Stimulated activated CD4-positive, alpha-beta T cell treated with anti-CD3 and anti-CD28 coated beads, Interleukin-15, amount 100 ng/mL, for 48 hours (primary cell): ENCODE measurements at places on chromosomes 2 and 18.
A peak's percentile ranks its signal among the peaks of the same experiment; 100 is the strongest.

DNA sequence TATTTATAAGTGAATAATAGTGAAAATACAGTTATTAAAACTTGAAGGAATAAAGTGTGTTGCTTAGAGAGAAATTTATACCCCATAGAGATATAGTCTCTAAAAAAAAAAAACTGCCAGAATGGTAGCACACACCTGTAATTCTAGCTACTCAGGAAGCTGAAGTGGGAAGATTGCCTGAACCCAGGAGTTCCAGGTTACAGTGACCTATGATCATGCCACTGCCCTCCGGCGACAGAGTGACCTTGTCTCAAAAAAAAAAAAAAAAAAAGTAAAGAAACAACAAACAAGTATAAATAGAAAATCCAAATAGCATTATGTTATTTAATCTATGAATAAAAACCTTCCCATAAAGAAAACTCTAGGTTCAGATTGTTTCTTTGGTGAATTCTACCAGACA is 7.4 kb upstream of the AGPS start:
- DNase-seq = no peak

DNA sequence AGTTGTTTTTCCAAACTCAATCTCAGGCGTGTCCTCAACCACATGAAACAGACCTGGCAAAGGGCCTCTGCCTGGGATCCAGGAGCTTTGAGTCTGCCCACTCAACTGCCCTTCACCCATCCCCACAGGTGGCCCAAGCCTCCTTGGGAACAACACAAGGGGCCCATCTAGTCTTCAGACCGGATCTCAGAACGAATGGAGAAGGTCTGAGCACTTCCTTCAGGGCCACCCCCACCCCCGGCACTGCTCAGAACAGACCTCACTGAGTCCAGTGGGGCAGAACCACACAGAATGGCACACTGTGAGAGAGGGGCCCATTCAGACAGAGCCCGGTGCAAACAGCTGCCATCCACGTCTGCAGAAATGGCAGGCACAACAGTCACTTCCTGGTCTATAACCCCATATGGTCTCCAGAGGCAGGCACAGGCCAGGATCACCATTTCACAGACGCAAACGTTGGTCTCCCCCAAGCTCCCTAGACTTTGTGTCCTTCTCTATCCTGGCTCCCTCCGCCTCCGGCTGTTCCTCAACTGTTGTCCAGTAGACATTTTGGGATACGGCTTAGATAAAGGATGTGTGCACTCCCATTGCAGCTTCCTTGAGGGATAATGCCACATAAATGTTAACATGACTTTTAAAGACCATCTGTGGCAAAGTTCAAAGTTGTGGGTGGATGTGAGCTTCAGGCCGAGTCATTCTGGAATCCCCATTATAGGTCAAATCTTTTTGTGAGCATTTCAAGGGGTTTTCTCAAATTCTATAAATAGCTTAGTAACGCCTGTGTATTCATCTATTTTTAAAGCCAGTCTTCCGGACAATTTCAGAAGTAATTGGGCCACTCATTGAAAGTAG is 149.7 kb downstream of the SMAD7 start:
- no peak for DNase-seq

DNA sequence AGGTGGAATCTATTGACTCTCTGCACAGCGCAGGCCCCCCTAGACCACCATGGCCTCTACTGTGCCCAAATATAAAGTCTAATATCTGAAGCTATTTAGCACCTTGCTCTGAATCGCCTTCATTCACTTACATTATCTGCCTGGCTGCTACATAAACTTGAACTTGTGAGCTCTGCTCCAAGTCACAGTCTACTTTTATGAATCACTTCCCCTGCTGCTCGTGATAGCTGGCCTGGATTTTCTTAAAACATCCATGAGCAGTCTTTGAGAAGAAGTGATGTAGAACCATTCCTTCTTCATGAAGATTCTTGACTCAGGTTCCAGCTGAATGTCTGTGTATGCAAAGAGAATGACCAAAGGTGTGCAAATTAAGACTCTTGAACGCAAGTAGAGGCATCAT is 359.5 kb downstream of the RND3 start:
- DNase-seq = no peak

DNA sequence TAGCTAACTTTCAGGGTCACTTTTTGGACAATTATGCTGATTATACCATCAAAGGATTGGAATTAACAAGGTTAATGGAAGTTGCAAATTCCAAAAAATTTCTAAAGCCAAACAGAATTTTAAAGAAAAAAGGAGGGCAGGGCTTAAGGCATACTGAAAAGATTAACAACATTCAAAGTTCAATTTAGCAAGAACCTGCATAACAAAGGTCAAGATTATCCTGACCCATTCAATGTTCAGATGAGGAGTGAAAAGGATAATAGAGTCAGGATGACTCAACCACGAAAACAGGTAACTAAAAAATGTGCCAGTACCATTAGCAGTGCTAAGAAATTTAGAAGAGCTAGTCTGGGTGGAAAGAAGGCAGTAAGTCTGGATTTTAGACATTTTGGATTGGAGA is 139.8 kb upstream of the HNMT start:
- DNase-seq = no peak

- no peak for DNase-seq
Measured at GRCh38 chr2:212157012-212157411, 381.6 kb downstream of the ERBB4 start.

DNA sequence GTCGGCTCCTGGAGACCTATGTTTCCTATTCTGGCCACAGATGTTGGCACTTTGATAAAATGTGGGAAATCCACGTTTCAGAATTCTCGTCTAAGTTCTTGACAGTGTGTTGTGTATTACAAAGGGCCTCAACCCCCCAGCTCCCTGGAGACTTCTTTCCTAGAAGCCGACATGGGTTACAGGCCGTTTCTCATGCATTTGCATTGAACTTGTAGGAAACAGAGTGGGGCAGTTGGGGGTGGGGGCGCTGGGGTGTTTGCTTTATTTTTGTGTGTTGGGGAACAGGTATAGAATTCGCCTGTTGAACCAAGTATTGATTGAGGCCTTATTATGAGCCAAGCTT is 104.0 kb downstream of the CABLES1 start:
- DNase-seq = no peak

- DNase-seq = no peak
Measured at GRCh38 chr18:4016391-4017049, 438.6 kb downstream of the DLGAP1 start.

DNA sequence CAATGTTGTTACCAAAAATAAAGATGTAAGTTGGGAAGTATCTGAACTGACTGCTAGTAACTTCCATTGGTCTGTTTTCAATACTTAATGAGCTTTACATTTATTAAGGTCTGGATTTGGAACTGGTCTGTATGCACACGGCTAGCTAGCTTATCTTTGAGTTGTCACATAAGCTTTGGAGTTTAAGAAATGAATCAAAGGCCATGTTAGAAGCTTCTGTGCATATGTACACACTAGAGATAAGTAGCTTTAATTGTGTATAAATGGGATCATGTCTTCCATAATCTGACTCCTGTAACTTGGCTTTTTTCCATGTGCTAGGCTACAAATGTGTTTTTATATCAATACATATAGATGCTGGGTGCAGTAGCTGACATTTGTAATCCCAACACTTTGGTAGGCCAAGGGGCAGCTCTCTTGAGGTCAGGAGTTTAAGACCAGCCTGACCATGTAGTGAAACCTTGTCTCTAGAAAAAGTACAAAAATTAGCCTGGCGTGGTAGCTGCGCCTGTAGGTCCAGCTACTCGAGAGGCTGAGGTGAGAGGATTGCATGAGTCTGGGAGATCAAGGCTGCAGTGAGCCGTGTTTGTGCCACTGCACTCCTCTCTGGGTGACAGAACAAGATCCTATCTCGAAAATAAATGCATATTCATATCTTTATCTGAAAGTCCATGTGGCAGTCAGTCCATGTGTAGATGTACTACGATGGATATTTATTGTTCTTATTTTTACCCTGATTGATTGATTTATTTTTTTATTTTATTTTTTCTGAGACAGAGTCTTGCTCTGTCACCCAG is 27.2 kb downstream of the ATIC start:
- DNase-seq = no peak

DNA sequence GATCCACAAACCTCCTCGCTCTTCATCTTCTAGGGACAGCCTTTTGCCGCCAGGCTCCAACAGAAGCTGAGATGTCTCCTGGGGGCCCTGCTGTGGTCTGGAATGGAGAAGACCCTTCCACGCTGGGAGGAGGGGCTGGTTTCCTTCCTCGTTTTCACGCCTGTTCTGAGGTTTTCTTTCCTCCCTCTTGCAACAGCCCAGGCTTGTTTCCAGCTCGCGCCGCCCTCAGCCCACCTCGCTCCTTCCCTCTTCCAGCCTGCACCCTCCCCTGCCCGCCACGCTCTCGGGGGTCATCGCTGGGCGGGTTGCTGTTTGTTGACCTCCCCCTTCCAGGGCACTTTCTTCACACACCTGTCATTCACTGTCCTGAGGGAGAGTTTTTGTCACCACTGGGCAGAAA is 55.4 kb downstream of the VAPA start:
- no peak for DNase-seq

- no peak for DNase-seq
Measured at GRCh38 chr2:236844711-236845110, 241.0 kb upstream of the COPS8 start.

DNA sequence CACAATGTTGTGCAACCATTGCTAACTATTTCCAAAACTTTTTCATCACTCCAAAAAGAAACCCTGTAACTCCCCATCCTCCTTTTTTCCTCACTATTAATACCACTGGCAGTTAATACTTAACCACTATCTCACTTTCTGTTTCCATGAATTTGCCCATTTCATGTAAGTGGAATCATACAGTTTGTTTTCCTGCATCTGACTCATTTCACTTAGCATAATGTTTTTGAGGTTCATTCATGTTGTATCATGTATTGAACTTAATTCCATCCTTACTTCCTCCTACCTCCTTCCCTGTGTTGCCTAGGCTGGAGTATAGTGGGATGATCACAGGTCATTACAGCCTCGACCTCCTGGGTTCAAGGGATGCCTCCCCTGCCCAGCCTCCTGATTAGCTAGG is 68.3 kb downstream of the FAM117B start:
- no peak for DNase-seq

GRCh38 chr2:116692988-116693387 is 1121.5 kb upstream of the DDX18 start:
- no peak for DNase-seq

DNA sequence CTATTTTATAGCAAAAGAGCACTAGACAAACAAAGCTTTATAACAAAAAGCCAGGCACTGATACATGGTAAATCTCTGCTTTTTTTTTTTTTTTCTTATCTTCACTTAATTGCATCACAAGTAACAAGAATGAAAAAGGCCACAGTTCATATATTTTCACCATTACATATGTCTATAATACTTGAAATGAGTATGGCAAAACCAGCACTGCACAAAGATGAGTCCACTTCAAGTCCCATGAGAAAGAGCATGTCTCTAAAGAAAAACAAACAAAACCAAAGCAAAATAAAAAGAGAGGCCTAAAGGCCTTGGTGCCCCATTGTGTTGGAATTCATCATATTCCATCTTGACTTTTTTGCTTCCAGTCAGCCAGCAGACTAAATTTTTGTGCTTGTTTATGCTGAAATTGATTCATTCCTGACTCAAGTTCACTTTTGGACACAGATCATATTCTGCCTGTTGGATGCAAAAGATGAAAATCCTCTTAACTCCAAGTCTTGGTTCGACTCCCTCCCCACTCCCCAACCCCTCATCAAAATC is 264.9 kb upstream of the CCDC68 start:
- no peak for DNase-seq

DNA sequence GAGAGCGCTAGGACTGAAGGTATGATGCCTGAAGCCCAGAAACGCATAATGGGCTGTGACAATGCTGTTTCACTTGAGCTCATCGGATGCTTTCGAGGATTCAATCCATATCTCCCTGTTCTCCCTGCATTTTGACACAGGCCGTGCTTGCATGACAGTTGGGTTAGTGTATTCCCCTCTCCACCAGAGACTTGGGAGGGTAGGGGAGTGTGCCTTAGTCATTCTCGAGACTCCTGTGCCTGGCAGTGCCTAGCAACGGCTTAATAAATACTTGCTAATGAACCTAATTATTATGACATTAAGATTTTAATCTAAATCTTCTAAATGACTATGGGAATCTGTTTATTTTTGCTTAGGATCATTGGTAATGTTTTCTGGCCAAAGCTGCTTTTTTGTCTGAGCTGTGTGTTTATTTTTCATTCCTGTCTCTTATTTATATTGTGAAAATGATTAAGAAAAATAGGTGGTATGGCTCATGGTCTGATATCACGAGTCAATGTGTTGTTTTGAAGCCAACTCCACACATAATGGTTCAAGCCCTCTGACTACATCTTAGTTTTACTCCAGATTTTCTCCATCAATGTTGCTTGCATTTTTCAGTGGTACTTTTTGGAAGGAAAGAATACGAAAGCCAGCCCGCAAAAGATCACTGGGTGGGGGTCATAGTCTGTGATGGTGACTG is 61.3 kb downstream of the NEDD4L start:
- no peak for DNase-seq

DNA sequence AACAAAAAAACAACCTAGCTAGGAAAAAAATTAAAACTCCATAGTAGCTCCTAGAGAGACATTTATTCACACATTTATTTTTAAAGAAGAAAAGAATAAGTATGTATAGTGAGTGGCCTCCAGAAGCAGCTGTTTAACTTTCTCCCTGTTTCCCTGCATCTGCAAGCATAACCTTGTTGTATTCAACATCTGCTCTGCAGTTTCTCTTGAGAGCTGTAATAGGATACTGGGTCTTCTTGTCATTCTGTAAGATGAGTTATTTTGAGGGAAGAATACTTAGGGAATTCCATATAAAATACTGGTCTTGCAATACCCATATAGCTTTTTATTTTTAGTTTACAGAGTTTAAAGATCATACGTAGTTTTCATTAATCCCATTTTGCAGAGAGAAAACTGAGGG is 246.6 kb downstream of the LRRTM1 start:
- DNase-seq = no peak

- no peak for DNase-seq
Measured at GRCh38 chr2:199596549-199596948, 138.8 kb upstream of the SATB2 start.

- DNase-seq = no peak
Measured at GRCh38 chr18:8515142-8515865, 93.9 kb upstream of the RAB12 start.

DNA sequence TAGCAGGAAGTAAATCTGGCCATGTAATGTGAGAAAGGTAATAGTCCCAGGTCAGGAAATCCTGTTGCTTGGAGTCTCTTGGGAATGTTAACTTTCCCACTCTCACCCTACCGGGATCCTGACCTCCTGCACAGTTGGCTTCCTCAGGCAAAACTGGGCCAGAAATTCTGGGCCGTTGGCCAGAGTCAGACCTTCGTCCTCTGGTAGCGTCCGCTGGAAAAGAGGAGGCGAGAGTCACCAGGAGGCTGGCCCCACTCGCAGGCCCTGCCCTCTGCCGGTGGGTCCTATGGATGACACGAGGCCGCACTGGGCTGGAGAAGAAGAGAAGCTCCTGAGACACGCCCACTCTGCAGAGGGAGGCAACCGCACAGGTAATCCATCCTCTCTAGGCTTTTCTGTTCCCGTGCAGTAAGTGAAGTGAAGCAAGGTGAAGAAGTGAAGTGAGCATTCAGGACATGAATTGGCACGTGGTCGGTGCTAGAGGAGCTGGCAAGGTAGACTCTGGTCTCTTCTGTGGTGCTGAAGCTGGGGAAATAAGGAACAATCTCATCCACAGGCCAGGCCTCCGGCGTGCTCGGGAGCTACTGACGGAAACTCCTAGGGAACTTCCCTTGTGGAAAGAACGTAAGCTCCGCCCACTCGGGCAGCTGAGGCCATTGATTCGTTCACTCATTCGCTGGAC is 182.7 kb upstream of the GLI2 start:
- DNase-seq = peak; percentile 7

- DNase-seq = no peak
Measured at GRCh38 chr2:54543733-54544396, 87.7 kb downstream of the SPTBN1 start.
